ENCODE measurements at places on chromosomes 13 and 19. TPM values are rescaled to one million over a fixed set of nuclear protein-coding genes. Genes with fewer than 3 reads are reported as not detected.
A peak's percentile ranks its signal among the peaks of the same experiment; 100 is the strongest.

Gene TYROBP
- not detected for total RNA-seq

- DNase-seq = no peak
Measured at GRCh38 chr19:51333836-51334460, 8.0 kb downstream of the VSIG10L start.

Gene PROZ
- not detected for total RNA-seq

GRCh38 chr13:98289339-98289945 is 112.4 kb upstream of the RNF113B start:
- no peak for DNase-seq

Gene PCP2
- 0.64 TPM for total RNA-seq

Gene CGB8
- total RNA-seq = not detected

DNA sequence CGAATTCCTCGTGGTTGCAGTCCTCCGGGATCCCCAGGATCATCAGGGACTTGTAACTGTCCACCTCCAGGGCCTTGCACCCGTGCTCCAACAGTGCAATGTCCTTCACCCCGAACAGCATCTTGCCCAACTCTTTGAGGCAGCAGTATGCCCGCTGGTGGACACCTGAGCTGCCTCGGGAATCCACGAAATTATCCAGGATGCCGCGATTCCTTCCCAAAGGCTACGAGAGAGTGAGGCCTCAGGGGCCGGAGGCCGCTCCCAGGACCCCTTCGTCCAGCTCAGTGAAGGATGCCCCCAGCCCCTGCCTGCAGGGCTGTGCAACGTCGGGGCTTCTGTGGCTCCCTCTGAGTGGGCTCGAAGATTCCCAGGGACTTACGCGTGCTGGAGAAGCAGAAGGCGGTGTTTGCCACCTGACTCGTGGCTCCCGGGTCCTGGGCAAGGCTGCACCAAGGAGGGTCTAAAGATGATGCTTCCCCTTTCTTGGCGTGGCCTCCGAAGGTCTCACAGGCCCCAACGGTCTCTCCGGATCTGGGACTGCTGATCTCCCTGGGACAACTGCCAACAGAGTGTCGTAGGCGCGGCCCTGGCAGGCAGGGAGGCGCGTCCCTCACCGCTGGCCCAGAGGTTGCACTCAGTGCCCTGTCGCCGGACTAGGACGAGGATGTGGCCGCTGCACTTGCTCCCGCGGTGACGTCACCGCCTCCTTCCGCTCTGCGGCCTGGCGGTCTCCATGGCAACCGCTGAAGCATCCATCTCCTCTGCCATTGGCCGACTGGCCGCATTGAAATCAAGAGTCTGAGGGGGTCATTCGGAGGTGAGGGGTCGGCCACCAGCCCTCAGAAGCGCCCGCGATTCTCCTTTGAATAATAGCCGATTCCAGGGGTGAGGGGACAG is at the start of gene PNMA8C:
Gene PNMA8C, minus strand, starts transcription at position 698 of the 897 bp plus-strand sequence. Its CDS starts 577 bp downstream, at position 121.
- peak; percentile 63 for DNase-seq

Gene ZC3H4
- 46.0 TPM for total RNA-seq

- DNase-seq = peak; percentile 65
Measured at GRCh38 chr19:771332-771785, 20.4 kb downstream of the MISP start.

- no peak for DNase-seq
Measured at GRCh38 chr13:100102042-100102441, 13.1 kb downstream of the PCCA start.

DNA sequence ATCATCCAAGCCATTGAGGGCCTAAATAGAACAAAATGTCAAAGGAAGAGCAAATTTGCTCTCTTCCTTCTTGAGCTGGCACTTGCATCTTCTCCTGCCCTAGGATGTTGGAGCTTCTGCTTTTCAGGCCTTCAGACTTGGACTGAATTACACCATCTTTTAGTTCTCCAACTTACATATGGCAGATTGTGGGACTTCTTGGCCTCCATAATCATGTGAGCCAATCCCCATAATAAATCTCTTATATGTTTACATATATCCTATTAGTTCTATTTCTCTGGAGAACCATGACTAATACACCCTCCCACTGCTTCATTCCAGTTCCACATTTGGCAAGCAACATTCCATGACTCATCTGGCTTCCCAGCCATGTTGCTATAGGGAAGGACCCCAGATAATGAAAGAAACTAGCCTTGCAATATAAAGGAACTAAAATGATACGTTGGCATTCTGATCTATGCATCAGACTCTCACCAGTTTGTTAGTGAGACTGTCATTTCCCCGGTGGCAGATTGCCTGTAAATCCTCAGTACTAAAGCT is 11.0 kb upstream of the ACOD1 start:
- DNase-seq = no peak

Gene TINCR
- total RNA-seq = 1.0 TPM

GRCh38 chr13:83839146-83839545 is 43.1 kb downstream of the SLITRK1 start:
- DNase-seq = no peak

Gene SIGLEC11
- not detected for total RNA-seq

Gene CPT1C
- total RNA-seq = 0.32 TPM

- DNase-seq = no peak
Measured at GRCh38 chr19:46530636-46531035, 35.0 kb upstream of the PNMA8B start.

GRCh38 chr13:33817901-33818706 is at the start of gene RFC3:
Gene RFC3, plus strand, starts transcription at chr13:33818149. Its CDS starts 30 bp downstream, at chr13:33818179.
- peak; percentile 96 for DNase-seq

Gene KL
- 0.49 TPM for total RNA-seq

Gene KATNAL1
- 8.3 TPM for total RNA-seq

GRCh38 chr13:103878891-103879605 is 812.8 kb upstream of the SLC10A2 start:
- no peak for DNase-seq

DNA sequence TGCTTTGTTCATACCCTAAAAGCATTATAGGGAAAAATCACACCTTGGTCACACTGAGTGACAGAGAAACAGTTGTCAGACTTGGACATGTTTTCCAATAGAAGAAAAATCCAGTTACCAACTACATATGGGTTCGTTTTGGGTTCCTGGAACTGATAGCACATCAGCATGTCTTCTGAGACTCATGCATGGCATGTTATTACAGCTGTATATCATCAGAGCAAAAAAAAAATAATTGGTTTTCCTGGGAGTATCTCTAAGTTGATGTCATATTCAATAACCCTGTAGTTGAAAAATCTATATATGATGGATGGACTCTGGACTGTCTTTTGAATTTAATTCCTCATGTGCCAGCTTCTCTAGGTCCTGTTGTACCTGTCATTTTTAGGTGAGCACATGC is 211.6 kb downstream of the DNAJC15 start:
- DNase-seq = no peak

GRCh38 chr19:42113641-42114348 is 18.5 kb downstream of the POU2F2 start:
- no peak for DNase-seq

GRCh38 chr19:952680-953444 is 27.0 kb downstream of the ARID3A start:
- DNase-seq = no peak

Gene CACNG6
- not detected for total RNA-seq

- no peak for DNase-seq
Measured at GRCh38 chr13:100530671-100531213, 57.8 kb downstream of the GGACT start.

Gene TRPC4
- total RNA-seq = not detected

GRCh38 chr19:44951179-44952159 is 3.7 kb upstream of the CLPTM1 start:
- DNase-seq = peak; percentile 72

DNA sequence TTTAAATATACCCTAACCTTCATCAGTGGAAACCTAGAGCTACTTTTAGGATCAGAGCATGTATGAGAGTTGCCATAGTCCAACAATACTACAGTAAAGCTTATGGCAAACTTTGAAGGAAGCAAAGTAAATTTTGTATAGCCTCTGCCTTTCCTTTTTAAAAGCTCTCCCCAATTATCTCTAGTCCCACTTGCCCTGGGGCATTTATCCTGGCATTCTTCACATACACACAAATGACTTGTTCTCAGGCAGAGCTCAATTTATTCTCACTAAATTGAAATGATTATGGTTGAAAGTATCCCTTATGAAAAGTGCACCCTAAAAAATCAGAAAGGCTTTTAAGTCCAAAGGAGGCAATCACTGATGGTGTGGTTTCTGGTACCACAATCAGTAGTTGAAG is 94.1 kb upstream of the UFM1 start:
- DNase-seq = no peak

DNA sequence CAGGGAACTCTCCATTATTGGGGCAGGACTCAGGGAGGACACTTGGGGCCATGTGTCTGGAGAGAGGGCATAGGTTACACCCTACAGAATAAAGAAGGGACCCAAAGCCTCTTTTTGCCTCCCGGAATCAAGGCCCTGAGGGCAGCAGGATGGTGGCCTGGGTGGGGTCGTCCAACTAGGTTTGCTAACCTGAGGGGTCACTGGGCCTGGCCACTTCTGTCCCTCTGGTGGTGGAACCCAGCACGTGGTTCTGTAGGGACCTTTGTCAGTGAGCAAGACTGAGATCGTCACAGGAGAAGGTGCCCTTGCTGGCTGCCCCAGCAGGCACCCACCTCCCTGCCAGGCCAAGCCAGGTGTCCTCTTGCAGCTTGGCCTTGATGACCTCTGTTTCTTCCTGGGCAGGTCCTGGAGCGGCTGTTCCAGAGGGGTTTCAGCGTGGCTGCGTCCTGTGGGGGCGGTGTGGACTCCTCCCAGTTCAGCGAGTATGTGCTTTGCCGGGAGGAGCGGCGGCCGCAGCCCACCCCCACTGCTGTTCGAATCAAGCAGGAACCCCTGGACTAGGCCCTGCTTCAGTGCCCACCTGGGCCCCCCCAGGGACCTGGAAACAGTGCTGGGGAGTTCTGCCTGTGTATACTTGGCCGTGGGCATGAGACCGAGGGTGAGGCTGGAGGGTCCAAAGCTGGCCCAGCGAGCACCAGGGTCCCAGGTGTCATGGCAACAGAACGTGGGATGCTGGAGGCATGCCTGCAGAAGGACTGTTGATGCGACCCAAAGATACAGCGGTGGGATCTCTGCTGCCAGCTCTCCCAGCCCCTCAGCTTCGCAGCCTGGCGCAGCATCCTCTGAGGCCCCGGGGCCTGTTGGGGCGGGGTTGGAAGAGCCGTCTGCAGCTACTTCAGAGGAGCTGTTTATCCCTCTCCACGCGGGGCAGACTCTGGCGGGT is 16.0 kb downstream of the KCTD15 start:
- no peak for DNase-seq
